ENCODE measurements at places on chromosomes 6 and 20.

DNA sequence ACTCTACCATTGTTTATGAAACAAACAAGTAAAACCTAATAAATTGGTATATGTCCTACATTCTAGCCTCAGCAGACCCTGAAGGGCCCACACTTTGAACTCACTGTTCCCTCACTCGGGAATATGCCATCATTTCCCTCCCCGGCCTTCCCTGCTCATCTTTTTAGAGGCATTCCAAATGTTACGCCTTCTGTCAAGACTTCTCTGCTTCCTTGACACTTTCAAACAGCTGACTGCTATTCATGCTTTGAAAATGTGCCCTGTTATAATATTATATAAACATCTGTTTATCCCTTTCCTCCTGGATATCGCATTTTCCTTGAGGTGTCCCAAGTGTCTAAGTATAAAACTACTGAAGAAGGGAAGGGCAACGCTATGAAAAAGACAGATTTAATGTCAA, 249.5 kb upstream of the THEMIS start:
- DNase-seq = no peak

DNA sequence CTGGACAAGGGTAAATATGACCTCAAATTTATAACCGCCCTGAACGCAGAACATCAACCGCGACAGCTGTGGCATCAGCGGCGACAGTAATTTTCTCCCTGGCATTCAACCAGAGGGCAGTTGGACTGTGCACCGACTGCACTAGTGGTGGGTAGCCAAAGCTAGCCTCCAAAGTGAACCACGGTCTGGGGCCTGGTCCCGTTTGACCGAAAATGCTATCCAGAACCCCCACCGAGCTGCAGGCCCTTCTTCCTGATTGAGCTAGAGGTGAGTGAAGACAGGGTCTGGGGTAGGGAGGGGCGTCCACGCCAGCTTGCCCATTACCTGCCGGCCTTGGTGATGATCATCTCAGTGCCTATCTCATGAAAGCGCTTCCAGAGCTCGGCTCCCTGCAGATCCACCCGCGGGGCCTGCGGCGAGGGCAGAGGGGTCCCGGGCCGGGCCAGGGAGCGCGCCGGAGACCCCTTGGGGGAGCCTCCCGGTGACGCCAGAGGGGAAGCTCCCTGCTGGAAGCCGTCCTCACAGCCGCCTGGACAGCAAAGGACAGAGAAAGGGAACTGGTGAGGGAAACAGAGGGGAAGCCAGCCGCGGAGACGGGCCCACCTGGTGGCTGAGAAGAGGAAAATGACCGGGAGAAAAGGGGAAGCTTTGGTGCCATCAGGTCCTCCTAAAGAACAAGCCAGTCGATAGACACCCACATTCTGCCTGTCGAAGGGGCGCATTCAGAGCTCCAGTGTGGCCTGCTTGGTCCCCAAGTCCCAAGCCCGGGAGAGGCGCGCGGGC, 2.0 kb downstream of the TBX18 start:
- DNase-seq = peak; percentile 53

DNA sequence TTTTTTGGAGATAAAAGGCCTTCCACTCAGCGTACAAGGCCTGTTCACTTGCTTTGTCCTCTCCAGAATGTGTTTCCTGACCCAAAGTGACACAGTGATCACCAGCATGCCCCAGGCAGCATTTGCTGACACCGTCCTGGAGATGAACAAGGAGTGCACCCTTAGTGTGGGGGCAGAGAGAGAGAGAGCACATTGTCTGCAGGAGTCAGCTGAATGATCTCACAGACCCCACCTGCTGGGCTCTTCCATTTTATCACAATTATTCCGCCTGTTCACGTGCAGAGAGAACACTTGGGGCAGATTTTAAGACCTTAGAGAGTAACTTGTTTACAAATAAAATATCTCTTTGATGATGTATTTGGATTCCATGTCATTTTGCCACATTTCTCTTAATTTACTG, 22.4 kb upstream of the MAS1L start:
- DNase-seq = no peak

GRCh38 chr6:75368864-75369402, 84.3 kb upstream of the TMEM30A start:
- DNase-seq = no peak

DNA sequence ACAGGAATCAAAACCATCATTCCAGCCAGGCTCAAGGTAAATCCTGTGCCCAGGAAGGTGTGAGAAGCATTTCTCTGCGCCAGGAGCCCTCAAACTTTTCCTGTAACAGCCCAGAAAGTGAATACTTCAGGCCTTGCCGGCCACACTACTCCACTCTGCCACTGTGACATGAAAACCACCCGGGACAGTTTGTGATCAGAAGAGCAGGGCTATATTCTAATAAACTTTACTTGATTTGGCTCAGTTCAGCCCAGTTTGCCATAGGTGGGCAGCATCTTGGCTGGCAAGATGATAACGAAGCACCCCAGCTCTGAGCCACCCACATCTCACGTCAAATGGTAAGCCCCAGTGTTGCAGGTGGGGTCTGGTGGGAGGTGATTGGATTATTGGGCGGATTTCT, 249.4 kb downstream of the DLL1 start:
- no peak for DNase-seq

- DNase-seq = no peak
Observed at GRCh38 chr6:156839129-156839528, 62.0 kb downstream of the ARID1B start.

- no peak for DNase-seq
Observed at GRCh38 chr6:111536910-111537527, 54.0 kb upstream of the REV3L start.
